Lung (tissue), 17 donors: ENCODE measurements at places on chromosomes 1 and 21. TPM values are rescaled to one million over a fixed set of nuclear protein-coding genes. Genes with fewer than 3 reads are reported as not detected.

The ZSWIM5 gene
- 0.96 TPM for polyA plus RNA-seq

The GJA9 gene
- polyA plus RNA-seq = 0.04 TPM

The LCE3D gene
- polyA plus RNA-seq = not detected

The GNAT2 gene
- polyA plus RNA-seq = 0.24 TPM

The ITPKB gene
- 9.9 TPM for polyA plus RNA-seq

The OVAAL gene
- polyA plus RNA-seq = not detected

The KRTAP22-1 gene
- not detected for polyA plus RNA-seq

The CRB1 gene
- polyA plus RNA-seq = 0.03 TPM

GRCh38 chr1:246039584-246039983, 467.5 kb downstream of the SMYD3 start:
- H3K4me1 ChIP-seq = peaks cover 6% of the 10 kb centered on the region
- H3K36me3 ChIP-seq = no peaks in the 10 kb centered on the region
- no peaks in the 10 kb centered on the region for H3K27me3 ChIP-seq
- H3K27ac ChIP-seq = no peak overlapping the region

- H3K27ac ChIP-seq = no peak overlapping the region
- no peaks in the 10 kb centered on the region for H3K27me3 ChIP-seq
- DNase-seq = peak; percentile 67
- peaks cover 9% of the 10 kb centered on the region for H3K4me1 ChIP-seq
- peak overlapping the region; percentile 6 for H3K4me3 ChIP-seq
- H3K36me3 ChIP-seq = no peaks in the 10 kb centered on the region
These were observed 2.7 kb downstream of the SH2D2A start for GRCh38 chr1:156813750-156814570.

DNA sequence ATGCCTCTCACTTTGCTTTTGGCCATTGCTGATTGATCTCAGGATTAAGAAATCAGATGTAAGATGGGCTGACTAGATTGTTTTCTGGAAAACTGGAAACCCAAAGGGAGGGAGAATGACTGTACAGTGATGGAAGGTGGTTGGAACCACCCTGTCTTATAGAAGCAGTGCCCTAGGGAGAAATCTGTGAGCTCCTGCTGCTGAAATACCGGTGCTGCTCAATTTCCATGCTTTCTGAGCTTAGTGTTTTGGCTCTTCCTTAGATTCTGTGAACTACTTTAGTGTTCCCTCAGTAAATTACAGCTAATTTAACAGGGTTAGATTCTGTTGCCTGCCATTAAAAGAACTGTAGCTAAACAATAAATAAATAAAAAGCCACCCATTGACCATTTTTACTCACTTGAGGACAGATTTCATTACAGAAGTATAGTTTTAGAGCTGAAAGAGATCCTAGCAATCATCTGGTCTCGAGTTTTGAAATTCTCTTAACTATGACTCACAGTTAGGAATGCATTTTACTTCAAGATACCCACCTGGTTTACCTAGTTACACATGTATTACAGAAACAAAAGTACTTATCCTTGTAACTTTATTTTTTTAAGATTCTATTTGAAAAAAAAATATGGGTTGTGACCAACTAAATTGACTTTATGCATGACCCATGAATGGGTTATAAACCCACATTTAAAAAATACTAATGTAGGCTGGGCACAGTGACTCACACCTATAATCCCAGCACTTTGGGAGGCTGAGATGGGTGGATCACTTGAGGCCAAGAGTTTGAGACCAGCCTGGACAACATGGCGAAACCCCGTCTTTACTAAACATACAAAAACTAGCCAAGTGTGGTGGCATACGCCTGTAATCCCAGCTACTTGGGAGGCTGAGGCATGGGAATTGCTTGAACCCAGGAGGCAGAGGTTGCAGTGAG, 33.2 kb downstream of the CAMSAP2 start:
- peaks cover 1% of the 10 kb centered on the region for H3K4me1 ChIP-seq
- DNase-seq = no peak
- no peak overlapping the region for H3K27ac ChIP-seq
- no peaks in the 10 kb centered on the region for H3K27me3 ChIP-seq
- H3K36me3 ChIP-seq = peaks cover 12% of the 10 kb centered on the region

- no peak overlapping the region for H3K27ac ChIP-seq
- DNase-seq = no peak
- H3K4me1 ChIP-seq = peaks cover 10% of the 10 kb centered on the region
- H3K4me3 ChIP-seq = no peak overlapping the region
These were observed 264.8 kb downstream of the PTPRC start for GRCh38 chr1:198903621-198904020.

- H3K4me3 ChIP-seq = no peak overlapping the region
- DNase-seq = no peak
- H3K27ac ChIP-seq = no peak overlapping the region
- H3K27me3 ChIP-seq = no peaks in the 10 kb centered on the region
These were observed 55.9 kb upstream of the SPOCD1 start for GRCh38 chr1:31871703-31872102.

- no peak for DNase-seq
- no peak overlapping the region for H3K4me3 ChIP-seq
- no peak overlapping the region for H3K27ac ChIP-seq
- no peaks in the 10 kb centered on the region for H3K36me3 ChIP-seq
- no peaks in the 10 kb centered on the region for H3K4me1 ChIP-seq
These were observed 137.6 kb downstream of the PTGER3 start for GRCh38 chr1:70910013-70910412.

DNA sequence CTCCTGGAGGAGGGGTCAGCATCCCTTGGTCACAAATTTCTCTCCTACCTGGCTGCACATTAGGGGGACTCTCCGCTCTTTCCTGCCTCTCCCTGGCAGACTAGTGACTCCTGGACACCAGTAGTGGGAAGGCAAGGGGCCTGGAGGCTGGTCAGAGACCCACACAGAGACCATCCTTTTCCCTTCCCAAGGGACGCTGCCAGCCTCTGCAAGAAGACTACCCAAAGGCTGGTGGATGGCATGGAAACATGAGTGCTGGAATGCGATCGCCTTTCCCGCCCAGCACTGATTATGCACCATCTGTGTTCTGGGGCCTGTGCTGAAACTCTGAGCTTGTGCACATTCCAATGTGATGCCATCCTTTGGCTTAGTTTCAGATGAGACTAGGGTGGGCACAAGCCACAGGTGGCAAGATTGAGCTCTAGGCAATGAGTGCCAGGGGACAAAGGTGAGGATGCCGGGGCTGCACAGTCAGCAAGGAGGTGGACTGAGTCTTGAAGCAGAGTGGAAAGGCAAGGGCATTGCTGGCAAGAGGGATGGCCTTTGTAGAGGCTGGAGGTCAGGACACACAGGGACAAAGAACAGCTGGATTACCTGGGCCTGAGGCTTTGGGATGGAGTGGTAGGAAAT, 12.6 kb upstream of the EPS8L3 start:
- H3K27ac ChIP-seq = no peak overlapping the region
- H3K27me3 ChIP-seq = no peaks in the 10 kb centered on the region
- no peaks in the 10 kb centered on the region for H3K36me3 ChIP-seq
- H3K4me1 ChIP-seq = no peaks in the 10 kb centered on the region

DNA sequence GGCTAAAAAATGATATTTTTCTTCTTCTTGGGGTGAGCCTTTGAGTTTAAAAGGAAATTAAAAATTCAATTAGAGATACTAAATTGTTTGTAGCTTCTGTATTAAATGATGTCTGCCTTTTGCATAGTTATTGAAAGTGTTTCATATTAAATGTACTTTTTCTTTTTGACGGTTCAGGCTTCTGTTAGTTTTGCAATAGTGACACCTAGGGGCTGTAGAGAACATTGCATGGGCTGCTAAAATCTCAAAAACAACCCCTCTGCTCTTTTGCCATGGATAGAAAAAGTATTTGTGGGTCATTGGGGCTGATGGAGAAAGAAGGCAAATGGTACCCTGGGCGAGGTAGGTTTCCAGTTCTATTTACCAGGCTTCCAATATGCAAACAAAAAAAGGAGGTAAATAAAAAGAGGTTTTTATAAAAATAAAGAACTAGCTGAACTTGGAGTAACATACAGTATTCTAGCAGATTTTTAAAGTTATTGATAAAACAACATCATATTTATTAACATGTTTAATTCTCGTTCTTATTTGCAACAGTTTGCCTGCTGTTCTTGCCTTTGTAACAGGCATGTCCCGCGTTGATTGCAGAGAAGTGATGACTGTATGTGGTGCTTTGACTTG, 115.4 kb upstream of the HOOK1 start:
- H3K27me3 ChIP-seq = no peaks in the 10 kb centered on the region
- no peak overlapping the region for H3K27ac ChIP-seq
- peaks cover 9% of the 10 kb centered on the region for H3K4me1 ChIP-seq
- no peaks in the 10 kb centered on the region for H3K36me3 ChIP-seq
- no peak overlapping the region for H3K4me3 ChIP-seq
- peak; percentile 77 for DNase-seq

GRCh38 chr1:160474392-160475242, 48.4 kb downstream of the SLAMF6 start:
- H3K36me3 ChIP-seq = no peaks in the 10 kb centered on the region
- H3K27ac ChIP-seq = no peak overlapping the region
- no peaks in the 10 kb centered on the region for H3K27me3 ChIP-seq

- no peak for DNase-seq
- H3K27me3 ChIP-seq = no peaks in the 10 kb centered on the region
- peak overlapping the region; percentile 70 for H3K27ac ChIP-seq
These were observed 16.0 kb upstream of the ID3 start for GRCh38 chr1:23575226-23575810.

GRCh38 chr1:91076834-91077233, 55.0 kb upstream of the ZNF644 start:
- H3K4me1 ChIP-seq = no peaks in the 10 kb centered on the region
- no peaks in the 10 kb centered on the region for H3K27me3 ChIP-seq
- H3K4me3 ChIP-seq = no peak overlapping the region
- no peaks in the 10 kb centered on the region for H3K36me3 ChIP-seq
- no peak for DNase-seq

- H3K27me3 ChIP-seq = no peaks in the 10 kb centered on the region
- no peak overlapping the region for H3K27ac ChIP-seq
- H3K4me3 ChIP-seq = no peak overlapping the region
- peaks cover 37% of the 10 kb centered on the region for H3K4me1 ChIP-seq
- DNase-seq = no peak
These were observed 20.2 kb downstream of the COL18A1 start for GRCh38 chr21:45424854-45425795.

- no peak for DNase-seq
- H3K4me1 ChIP-seq = no peaks in the 10 kb centered on the region
- no peaks in the 10 kb centered on the region for H3K36me3 ChIP-seq
These were observed 20.9 kb downstream of the UMODL1 start for GRCh38 chr21:42091899-42092508.

DNA sequence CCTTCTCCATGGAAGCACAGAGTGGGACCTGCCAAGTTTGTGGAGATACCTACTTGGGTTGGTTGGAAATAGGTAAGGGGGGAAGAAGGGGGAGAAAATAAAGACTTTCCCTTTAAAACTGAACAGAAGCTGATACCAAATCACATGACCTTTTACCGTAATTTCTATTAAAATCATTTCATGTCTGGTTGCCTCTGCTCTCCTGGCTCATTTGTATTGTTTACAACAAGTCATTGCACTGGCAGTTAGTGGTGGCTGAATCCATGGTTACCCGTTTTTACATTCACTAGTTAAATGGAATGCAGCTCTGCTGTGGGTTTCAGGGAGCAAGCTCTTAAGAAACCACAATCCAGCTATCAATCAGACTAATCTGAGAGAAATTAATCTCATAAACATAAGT, 353.7 kb upstream of the ESRRG start:
- no peaks in the 10 kb centered on the region for H3K27me3 ChIP-seq
- no peak overlapping the region for H3K4me3 ChIP-seq
- H3K4me1 ChIP-seq = peaks cover 3% of the 10 kb centered on the region
- H3K36me3 ChIP-seq = no peaks in the 10 kb centered on the region
- H3K27ac ChIP-seq = peak overlapping the region; percentile 70

- H3K36me3 ChIP-seq = no peaks in the 10 kb centered on the region
- no peak overlapping the region for H3K27ac ChIP-seq
- no peaks in the 10 kb centered on the region for H3K4me1 ChIP-seq
- no peak for DNase-seq
These were observed 91.8 kb downstream of the DDX20 start for GRCh38 chr1:111847466-111847865.

- no peak overlapping the region for H3K27ac ChIP-seq
- no peaks in the 10 kb centered on the region for H3K4me1 ChIP-seq
- H3K4me3 ChIP-seq = no peak overlapping the region
- no peaks in the 10 kb centered on the region for H3K27me3 ChIP-seq
- H3K36me3 ChIP-seq = no peaks in the 10 kb centered on the region
These were observed 450.7 kb downstream of the PTPRC start for GRCh38 chr1:199089393-199090122.

GRCh38 chr1:202888221-202888530, 773 bp downstream of the RABIF start:
- H3K27me3 ChIP-seq = no peaks in the 10 kb centered on the region
- H3K4me1 ChIP-seq = no peaks in the 10 kb centered on the region
- DNase-seq = no peak
- H3K36me3 ChIP-seq = peaks cover 12% of the 10 kb centered on the region
- peak overlapping the region; percentile 91 for H3K27ac ChIP-seq

DNA sequence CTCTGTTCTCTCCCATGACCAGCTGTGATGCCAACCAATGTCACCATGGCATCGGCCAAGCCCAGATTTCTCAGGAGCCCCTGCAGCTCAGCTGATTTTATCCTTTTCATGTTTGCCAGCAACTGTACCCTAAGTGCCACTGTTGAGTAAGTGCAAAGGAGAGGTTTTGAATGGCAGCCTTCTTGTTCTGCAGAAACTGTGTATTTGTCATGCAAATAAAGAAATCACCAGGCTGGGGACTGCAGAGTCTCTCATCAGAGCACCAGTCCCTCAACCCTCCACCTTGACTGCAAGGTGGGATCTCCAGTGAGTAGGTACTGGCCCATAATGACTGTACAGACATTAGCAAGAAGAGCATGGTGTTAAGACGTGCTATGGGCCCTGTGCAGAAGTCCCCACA, 26.6 kb downstream of the C8B start:
- DNase-seq = no peak
- no peaks in the 10 kb centered on the region for H3K36me3 ChIP-seq
- H3K4me1 ChIP-seq = no peaks in the 10 kb centered on the region
- H3K27ac ChIP-seq = no peak overlapping the region
- H3K4me3 ChIP-seq = no peak overlapping the region

GRCh38 chr1:55685560-55685959, 470.4 kb upstream of the USP24 start:
- H3K4me1 ChIP-seq = no peaks in the 10 kb centered on the region
- no peak overlapping the region for H3K4me3 ChIP-seq
- no peak for DNase-seq

GRCh38 chr1:211267204-211267857, 8.2 kb downstream of the RCOR3 start:
- peaks cover 19% of the 10 kb centered on the region for H3K36me3 ChIP-seq
- no peak overlapping the region for H3K4me3 ChIP-seq
- DNase-seq = no peak
- peak overlapping the region; percentile 21 for H3K27ac ChIP-seq
- H3K4me1 ChIP-seq = no peaks in the 10 kb centered on the region
- H3K27me3 ChIP-seq = no peaks in the 10 kb centered on the region

DNA sequence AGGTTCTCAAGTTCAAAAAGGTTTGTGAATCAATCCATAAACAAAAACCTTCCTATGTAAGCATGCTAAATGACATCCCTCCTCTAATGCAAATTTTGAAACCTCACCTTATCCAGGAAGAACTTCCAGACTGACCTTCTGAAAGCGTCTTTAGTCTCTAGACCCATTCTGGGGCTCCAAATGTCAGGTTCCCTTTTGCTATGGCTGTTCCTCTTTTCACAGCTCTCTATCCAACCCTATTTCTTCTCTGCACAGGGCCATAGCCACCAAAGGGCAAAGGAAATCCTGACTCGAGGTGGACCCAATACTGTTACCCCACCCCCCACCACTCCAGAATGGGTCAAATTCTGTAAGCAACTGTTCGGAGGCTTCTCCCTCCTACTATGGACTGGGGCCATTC, 3.4 kb downstream of the ATP1A4 start:
- no peaks in the 10 kb centered on the region for H3K27me3 ChIP-seq
- no peak for DNase-seq
- H3K27ac ChIP-seq = no peak overlapping the region
- no peaks in the 10 kb centered on the region for H3K36me3 ChIP-seq
